ENCODE measurements at places on chromosomes 6 and 20.

DNA sequence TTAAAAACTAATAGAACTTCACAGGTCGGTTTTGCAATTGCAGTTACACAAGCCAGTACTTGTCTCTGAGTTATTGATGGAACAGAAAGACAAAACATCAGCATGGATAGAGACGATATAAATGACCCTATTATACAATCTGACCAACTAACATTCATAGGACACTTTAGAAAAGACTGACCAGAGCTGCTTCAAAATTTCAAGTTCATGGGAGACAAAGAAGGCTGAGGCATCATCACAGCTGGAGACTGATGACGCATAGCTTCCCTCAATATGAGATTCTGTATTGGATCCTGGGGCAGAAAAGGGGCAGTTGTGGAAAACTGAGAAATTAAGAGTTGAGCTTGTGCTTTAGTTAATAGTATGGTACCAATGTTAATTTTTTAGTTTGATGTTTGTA, 174.0 kb downstream of the THBS2 start:
- DNase-seq, result no peak

- no peak for DNase-seq
Observed at GRCh38 chr6:33826537-33826936, 22.7 kb upstream of the MLN start.

DNA sequence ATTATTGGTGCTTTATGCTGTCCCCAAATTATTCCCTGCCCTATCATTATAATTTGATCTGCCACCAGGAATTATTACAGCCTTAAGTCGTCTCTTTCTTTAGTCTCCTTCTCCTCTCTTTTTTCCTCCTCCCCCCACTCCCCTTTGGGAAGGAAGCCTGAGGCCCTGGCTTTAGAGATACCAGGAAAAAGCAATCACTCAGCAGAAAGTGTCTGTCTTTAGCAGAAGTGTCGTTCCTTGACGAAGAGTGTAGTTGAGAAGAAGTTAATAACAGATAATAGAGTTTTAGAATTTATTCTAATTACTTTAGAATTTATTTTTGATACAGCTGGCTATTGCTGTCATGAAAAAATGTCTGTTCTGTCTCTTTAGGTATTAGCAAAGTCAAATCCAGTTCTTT, 16.5 kb downstream of the LIN28B start:
- no peak for DNase-seq

GRCh38 chr6:133435065-133435728, 194.0 kb downstream of the EYA4 start:
- DNase-seq, result no peak

DNA sequence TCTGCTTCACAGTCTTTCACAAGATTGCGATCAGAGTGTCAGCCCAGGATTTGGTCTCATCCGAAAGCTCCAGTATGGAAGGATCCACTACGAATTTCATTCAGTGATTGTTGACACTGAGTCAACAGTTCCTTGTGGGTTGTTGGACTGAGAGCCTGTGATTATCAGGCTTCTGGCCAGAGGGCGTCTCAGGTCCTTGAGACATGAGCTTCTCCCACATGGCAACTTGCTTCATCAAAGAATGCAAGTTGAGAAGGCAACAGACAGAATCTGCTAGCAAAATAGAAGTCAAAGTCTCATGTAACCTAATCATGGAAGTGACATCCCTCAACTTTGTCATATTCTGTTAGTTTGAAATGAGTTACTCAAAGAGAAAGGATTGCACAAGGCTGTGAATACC, 40.5 kb upstream of the PKHD1 start:
- no peak for DNase-seq

DNA sequence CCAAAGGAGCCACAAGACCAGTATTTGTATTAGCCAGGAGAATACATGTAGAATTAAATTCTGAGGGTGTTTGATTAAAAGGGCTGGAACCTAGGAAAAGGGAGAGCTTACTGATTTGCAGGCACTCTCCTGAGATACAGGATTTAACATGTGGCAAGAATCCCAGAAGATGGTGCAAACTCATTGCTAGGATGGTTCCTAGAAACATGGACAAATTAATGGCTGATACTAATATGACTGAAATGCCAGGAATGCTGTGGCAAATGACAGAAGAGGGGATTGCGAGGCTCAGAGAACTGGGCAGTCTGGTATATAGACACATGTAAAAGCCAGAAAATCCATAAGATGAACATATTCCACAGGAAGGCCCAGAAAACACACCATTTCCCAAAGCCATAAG, 118.1 kb downstream of the RWDD2A start:
- peak; percentile 27 for DNase-seq

GRCh38 chr6:24272553-24272952, 85.3 kb downstream of the DCDC2 start:
- DNase-seq, result no peak

GRCh38 chr6:36514554-36515456, 32.5 kb downstream of the STK38 start:
- DNase-seq, result no peak

DNA sequence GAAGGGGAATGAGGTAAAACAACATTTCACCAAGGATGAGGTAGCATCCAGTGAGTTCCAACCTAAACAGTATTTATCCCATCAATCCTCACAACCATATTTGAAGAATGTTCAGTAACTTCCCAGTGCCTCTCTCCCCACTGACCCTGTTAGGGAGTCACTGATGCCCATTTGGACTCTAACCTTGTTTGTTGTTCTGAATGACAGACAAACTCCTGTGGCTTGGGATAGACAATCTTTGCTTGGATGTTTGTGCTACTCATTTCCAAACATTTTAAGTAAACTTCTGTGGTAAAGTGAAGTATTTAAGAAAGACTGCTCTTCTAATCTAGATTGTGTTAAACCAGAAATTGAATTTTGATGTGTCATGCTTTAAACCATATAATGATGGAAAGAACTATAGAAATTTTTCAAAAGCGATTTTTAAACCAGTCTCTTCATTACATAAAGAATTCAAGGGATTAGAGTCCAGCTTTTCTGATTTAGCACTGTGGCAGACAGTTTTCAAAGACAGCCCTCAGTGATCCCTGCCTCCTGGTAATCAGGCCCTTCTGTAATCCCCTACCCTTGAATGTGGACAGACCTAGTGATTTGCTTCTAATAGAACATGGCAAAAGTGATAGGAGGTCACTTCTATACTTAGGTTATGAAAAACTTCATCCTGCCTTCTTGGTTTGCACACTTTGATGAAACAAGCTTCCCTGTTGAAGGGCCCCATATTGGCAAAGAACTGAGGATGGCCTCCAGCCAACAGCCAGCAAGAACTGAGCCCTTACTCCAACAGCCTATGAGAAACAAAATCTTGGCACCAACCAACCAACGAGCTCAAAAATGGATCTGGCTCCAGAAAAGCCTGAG, 191.6 kb downstream of the DST start:
- DNase-seq, result peak; percentile 95

- no peak for DNase-seq
Observed at GRCh38 chr6:170236131-170236836, 54.6 kb downstream of the DLL1 start.

GRCh38 chr6:52399511-52400312, 20.4 kb upstream of the EFHC1 start:
- DNase-seq, result peak; percentile 80

DNA sequence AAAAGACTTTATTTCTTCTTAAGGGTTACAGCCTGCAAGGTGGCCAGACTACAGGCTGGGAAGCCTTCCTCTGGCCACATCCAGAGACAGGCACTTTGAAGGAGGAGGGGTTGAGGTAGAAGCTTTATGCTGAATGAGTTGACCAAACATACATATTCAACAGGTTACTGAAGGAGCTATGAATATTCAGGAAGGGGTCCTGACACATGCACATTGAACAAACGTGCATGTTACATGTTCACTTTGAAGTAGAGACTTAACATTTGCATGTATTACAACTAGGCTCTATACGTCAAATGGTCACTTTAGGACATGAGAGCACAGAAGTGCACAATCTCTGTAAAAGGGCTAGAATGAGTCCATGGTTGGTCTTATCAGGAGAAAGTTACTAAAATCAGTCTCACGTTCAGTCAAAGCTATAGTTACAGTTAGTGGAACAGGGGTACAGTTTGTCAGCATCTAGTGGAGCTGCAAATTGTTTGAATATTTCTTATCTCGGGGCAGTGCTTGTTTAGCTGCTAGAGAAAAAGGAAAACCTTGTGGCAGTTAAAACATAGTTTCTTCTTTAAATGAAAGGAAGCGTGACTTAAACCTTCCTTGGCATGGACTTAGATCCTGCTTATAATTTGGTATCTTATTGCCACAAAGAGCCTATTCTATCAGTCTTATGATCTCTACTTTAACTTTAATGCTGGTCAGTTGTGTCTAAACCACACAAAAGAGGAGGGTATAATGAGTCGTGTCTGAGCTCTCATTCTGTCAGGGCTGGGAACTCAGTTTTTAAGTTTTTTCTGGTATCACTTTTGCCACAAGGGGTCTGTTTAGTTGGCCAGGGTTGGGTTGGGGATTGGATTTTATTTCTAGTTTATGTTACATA, 4.6 kb upstream of the ZSCAN9 start:
- DNase-seq, result no peak

DNA sequence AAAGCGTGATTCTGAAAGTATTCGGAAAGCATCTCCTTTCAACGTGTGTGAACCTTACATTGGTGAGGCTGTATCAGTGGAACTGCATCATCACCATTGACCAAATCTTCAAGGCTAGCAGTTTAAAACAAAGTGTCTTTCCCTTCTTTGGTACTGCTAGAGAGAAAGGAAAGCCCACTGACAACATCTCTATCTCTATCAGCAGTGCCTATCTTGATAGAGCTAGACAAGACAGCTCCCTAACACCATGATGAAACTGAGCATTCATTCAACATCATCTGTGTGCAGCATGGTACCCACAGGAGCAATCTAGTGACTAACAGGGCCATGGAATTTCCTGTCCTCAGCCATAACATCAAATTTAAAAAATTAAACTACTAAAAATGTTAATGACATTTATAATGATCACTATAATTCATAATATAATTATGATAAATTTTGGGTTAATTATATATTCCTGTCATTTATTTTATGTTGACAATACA, 31.5 kb upstream of the EDN1 start:
- DNase-seq, result no peak

DNA sequence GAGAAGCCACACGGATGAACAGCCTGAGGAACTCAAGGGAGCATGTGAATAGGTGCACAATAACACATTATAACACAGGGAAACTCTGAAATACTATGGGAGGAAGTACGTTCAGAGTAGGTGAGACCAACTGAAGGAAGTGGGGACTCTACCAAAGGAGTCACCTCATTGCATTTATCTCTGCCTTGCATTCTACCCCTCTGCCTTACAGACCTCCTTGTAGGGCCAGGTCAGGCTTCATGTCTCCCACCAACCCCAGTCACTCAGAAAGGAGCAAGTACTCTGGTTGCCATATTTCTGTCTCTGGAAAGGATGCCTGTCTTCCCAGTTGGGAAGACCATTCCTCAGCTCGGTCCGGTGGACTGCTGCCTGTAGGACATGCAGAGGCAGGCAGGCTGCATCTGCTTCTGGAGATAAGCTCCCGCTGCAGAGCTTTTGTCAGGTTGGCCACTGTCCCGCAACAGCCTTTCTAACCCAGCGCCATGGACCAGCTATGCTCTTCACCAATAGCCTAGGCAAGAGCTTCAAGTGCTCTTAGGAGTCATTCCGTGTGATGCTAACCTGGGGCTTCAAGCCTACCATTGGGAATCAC, 51.6 kb upstream of the ASIP start:
- no peak for DNase-seq

DNA sequence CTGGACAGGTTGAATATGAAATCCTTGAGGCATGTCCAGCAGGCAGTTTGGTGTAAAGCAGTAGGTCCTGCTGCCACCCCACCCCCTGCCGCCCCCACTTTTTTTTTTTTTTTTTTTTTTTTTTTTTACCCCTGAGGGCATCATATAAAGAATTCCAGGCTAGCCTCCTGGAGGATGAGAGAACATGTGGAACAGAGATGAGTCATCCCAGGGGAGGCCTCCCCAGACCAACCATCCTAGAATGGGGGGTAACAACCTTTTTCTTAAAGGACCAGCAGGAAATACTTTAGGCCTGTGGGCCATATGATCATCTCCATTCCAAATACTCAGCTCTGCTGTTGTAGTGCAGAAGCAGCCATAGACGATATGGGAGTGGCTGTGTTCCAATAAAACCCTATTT, 170.9 kb downstream of the GJA10 start:
- DNase-seq, result no peak

GRCh38 chr6:138275976-138276375, 57.7 kb upstream of the PBOV1 start:
- DNase-seq, result no peak
